ENCODE measurements at places on chromosomes 1 and 21.

DNA sequence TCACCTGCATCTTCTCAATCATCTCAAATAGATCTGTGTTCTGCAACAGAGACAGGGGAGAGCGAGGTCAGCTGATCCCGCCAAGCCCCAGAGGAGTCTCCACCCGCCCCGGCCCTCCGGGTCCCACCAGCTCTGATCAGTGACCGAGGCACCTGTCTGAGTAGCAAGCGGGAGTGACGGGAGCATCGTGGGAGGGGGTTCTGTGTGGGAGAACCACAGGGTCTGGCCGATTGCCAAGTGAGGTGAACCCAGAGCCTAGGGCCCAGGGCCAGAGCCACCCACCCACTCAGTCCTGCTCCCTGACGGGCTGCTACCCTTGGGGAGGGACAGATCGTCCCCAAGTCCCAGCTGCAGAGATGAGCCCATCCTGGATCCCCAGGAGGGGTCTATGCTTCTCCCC lies 49.1 kb downstream of the RAP1GAP start:
- no peak for DNase-seq

DNA sequence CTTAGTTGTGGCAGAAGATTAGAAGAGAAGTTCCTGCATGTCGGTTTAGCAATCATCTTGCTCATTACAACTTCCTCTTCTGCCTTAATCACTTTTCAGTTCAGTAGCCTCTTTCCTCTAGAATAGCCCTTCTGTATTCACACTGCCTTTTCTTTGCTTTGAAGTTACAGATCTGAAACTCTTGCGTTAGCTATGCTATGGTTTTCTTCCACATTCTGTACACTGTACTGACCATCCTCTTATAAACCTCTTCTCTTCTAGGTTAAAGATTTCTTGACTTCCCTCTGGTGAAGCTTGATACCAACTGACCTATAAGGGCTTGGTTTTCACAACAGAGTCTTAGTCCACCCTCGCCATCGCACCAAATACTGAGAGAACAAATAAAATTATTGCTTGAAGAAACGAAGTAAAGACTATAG lies 35.0 kb downstream of the C21orf91 start:
- DNase-seq = no peak

GRCh38 chr1:23722652-23723051 lies 20.6 kb upstream of the ELOA start:
- DNase-seq = no peak

DNA sequence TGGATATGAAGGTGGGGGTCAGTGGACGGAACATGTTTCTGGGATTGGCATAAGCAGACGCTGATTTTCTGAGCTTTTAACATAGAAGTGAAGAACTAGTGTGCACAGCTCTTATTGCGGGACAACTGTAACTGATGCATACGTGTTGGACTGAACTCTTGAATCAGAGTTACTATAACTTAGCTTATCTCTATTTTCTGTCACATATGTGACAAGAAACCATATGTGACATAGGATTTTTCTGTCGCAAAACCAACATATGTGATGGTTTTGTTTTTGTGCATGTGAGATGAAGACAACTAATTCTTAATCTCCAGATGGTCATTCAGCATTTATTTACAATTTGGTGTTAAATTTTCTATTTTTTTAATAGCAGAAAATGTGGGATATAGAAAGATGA lies 249.9 kb downstream of the GREM2 start:
- DNase-seq = no peak

DNA sequence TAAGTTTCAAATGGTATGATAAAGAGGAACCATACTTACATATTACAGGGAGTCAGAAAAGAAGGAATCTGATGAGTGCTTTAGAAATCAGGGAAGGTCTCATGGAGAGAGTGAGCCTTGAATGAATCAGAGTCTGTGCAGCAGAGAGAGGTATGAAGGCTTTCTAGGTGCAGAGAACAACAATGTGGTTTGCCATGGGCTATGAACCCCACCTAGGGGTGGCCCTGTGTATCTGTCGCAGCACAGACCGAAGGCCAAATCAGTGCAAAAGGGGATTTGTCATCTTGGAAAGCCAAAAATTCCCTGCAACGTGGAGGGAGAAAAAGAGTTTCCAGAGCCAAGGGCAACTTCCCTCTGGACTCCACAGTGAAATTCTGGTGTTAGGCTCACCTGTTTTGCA lies 3.5 kb downstream of the PAPPA2 start:
- no peak for DNase-seq

DNA sequence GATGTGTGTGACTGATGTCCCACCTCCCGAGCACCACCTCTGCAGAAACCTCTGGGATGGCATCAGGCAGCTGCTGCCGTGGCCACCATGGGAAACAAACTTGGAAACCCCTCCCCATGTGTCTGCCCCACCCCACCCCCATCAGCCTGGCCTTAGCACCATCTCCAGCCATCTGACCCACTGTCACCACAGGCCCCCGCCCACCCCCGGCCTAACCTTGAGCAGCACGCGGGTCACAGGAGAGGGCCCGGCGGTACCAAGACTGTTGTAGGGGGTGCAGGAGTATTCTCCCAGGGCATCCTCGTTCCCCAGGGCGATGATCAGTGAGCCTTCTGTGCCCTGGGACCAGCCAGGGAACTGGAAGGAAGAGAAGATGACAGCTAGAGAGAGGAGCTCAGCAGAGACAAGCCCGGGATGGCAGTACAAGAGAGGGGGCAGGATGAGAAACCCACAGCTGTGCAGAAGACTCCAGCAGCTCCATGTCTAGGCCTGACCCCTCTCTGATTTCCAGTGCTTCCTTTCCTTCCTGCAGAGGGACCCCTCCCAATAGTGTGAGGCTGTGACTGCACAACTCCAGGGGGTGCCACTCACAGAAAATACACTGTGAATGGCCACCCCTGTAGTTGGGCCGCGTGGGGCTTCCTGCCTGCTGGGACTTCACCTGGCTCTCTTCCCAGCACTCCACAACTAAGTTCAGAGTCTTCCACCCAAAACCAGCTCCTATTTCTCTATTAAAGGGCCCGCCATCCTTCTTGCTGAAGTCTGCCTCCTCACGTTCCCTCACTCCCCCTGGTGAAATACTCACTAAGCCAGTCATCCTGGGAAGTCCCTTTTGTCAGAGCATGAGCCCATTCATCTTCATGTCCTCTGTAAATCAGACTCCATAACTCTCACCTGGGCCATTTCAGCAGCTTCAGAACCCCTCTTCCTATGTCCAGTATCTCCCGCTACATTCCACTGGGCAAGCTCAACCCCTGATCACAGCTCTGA lies 7.3 kb upstream of the TAGLN2 start:
- DNase-seq = no peak

- no peak for DNase-seq
Measured at GRCh38 chr21:41763398-41763931, 3.4 kb downstream of the RIPK4 start.

Data from frontal cortex (tissue), 4 donors.